Endodermal cell (in vitro differentiated cells): ENCODE measurements at places on chromosomes 5 and 9. TPM values are rescaled to one million over a fixed set of nuclear protein-coding genes. Genes with fewer than 3 reads are reported as not detected.

Gene HEMGN
- total RNA-seq: not detected in 3 replicates

Gene PLCXD3
- total RNA-seq: 36.6 and 41.8 TPM in 2 replicates

Gene DMRT2
- 0.24 to 0.32 TPM (median 0.28 TPM) in 3 replicates for total RNA-seq

Gene FBP1
- 1.0 and 1.2 TPM in 2 replicates for total RNA-seq

Gene TLN1
- total RNA-seq: 116 and 117 TPM in 2 replicates

Gene GPRIN1
- total RNA-seq: 1.3 to 5.1 TPM (median 4.9 TPM) in 3 replicates

Gene CLIC3
- total RNA-seq: 0.43 TPM in 1 of 2 replicates, not detected in the other

Gene NFIB
- total RNA-seq: 3.6 and 5.3 TPM in 2 replicates

Gene TMEFF1
- 96.8 to 111 TPM (median 106 TPM) in 3 replicates for total RNA-seq

Gene DRD1
- total RNA-seq: 0.59 and 0.66 TPM in 2 replicates

Gene MRPS2
- total RNA-seq: 50.2 and 53.8 TPM in 2 replicates

Gene SLC23A1
- 0.38 to 0.93 TPM (median 0.84 TPM) in 3 replicates for total RNA-seq

Gene MBLAC2
- total RNA-seq: 3.1 and 3.5 TPM in 2 replicates

Gene NEURL1B
- total RNA-seq: 6.3 to 10.0 TPM (median 6.9 TPM) in 3 replicates

Gene LYSMD3
- total RNA-seq: 18.7 to 26.6 TPM (median 23.2 TPM) in 3 replicates

Gene SHISAL2B
- 106 to 134 TPM (median 112 TPM) in 3 replicates for total RNA-seq

Gene GFRA3
- total RNA-seq: 0.13 and 0.41 TPM in 2 replicates
